ENCODE measurements at places on chromosomes 7 and 10.
A peak's percentile ranks its signal among the peaks of the same experiment; 100 is the strongest.

GRCh38 chr10:11048707-11049278 lies 31.1 kb downstream of the CELF2 start:
- no peak for DNase-seq

DNA sequence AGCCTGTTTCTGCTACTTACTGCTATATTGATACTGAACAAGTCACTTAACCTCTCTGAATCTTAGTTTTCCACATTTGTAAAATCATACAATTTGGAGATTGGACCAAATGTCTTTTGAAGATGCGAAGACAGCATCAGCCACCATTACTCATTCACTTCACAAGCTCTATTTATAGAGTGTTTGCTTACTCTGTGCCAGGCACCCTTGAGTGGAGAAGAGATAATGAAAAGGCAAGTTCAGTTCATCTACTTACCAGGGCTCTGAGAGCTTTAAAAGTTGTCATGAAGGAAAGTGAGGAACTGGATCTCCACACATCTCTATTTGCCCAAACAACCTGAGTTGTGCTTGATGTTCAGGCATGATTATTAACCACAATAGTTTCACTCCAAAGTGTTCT lies 277.5 kb downstream of the CSTF2T start:
- DNase-seq: no peak

DNA sequence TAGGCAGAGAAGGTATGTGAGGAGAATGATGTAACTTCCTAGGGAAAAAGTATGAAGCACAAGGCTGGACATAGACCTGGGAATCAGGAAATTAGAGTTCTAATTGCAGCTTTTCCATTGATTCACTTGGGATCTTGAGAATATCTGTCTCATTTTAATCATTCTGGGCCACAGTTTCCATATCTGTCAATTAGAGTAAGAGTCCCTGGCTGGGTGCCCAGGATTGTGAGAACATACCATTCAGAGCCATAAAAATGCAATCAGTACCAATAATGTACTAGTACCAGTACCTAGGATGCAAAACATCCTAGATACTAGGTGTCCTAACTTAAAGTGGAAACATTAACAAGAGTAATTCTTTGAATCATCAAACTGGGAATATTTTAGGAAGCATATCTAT lies 29.6 kb downstream of the CAV1 start:
- no peak for DNase-seq

DNA sequence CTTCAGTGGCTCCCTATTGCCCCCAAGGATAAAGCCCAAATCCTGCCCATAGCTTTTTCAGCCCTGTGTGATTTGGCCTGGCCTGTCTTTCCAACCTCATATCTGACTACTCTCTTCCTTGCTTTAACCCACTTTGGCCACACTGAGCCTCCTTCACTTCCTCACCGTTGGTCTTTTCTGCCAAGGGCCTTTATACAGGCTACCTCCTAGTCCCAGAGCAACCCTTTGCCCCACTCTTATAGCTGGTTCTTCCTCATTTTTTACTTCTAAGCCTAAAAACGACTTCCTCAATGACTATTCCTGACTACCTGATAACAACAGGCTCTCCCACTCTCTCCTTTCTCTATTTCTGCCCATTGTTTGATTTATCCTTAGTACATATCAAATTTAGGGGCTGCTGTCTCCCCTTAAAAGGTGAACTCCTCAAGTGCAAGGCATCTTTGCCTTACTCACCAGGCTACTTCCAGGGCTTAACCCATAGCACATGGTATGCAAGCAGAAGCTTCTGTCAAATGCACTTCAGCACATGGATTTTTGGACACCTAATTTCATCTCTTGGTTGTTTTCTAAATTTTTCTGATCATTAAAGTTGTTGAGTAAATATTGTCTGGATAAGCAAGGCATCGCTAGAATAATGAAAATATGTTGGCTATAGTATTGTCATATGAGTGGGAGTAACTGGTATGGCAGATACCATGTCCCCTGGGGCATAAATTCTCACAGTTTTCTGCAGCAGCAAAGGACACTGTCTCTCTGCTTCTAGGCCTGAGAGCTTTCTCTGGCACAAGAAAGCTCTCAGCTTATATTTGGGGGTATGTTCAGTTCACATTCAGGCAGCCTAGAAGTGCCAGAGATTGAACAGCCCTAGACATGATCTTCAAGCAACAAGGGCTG lies 201.5 kb upstream of the GPR26 start:
- no peak for DNase-seq

- DNase-seq: no peak
Measured at GRCh38 chr7:33815336-33815735, 90.0 kb upstream of the BMPER start.

GRCh38 chr7:155861480-155861868 lies 49.2 kb upstream of the SHH start:
- peak; percentile 27 for DNase-seq

DNA sequence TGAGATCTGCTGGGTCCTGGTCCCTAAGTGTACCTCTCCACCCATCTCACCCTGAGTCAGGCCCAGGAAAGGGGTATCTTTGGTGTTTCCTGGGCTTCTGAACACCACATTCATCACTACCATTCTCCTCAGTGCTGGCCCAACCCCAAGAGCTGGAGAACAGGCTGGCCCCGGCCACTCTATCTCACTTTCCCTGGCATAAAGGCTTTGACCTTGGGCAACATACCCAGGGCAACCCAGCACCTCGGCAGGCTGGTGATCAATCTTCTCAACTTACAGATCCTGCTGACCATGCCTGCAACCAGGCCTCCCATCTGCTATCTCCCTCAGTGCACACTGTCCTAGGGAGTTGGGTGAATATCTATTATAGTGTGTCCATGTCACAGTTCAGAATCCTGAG lies 2.1 kb downstream of the VSIR start:
- no peak for DNase-seq

GRCh38 chr10:76198287-76199035 lies 767.0 kb downstream of the LRMDA start:
- no peak for DNase-seq

DNA sequence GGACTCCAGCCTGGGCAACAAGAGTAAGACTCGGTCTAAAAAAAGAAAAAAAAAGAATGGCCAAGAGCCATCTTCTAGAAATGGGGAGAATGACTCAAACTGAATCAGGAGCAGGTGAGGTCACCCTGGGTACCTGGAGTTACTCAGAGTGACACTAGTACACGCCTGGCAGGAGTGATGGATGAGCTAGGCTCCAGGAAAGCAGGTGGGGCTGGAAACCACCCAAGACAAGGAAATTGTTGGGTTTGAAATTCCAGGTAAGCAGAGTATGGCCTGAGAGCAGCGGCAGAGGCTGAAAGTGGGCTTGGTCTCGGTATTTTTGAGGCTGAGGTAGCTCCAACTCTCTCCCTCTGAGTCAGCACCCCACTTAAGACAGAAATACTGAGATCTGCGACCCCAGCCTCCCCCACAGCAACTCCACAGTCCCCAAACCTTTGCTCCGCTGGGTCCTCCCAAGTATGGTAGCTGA lies 18.5 kb downstream of the DDIT4 start:
- peak; percentile 82 for DNase-seq

DNA sequence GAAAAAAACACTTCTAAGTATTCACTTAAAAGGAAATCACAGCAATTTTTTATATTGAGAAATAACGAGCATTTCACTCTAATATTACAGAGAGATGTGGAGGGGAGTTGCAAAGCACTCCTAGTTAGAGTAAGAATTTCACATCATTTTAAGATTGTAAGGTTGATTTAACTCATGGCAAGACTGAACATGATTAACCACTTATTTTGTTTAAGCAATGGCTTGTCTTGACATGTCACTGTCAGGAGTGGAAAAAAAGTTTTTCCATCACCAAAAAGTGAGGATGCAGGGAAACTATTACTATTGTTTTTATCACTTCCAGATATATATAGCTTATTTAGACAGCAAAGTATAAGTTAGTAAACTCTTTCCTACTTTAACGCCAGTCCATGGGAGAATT lies 27.1 kb downstream of the CD36 start:
- no peak for DNase-seq

GRCh38 chr10:114349522-114350215 lies 54.6 kb downstream of the AFAP1L2 start:
- no peak for DNase-seq
